ENCODE measurements at places on chromosomes 6 and 20.

- no peak for DNase-seq
Measured at GRCh38 chr20:51131811-51132210, 108.9 kb upstream of the KCNG1 start.

- no peak for DNase-seq
Measured at GRCh38 chr6:162271922-162272321, 455.6 kb downstream of the PRKN start.

DNA sequence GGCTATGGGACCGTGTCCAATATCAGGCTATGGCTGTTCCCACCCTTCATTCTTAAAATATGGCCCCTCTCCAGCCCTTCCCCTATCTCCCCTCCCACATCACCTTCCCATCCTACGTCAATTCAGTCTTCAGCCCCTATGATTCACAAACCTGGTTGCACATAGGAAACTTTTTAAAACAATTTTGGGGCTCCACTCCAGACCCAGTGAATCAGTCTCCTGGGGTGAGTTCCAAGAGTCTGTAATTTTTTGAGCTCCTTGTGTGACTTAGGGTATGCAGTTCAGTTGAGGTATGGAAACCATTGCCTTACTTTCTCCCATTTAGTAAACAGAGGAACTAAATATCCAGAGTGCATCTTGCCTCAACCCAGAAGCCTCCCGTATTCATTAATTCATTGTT, 5.5 kb downstream of the HNF4A start:
- no peak for DNase-seq

DNA sequence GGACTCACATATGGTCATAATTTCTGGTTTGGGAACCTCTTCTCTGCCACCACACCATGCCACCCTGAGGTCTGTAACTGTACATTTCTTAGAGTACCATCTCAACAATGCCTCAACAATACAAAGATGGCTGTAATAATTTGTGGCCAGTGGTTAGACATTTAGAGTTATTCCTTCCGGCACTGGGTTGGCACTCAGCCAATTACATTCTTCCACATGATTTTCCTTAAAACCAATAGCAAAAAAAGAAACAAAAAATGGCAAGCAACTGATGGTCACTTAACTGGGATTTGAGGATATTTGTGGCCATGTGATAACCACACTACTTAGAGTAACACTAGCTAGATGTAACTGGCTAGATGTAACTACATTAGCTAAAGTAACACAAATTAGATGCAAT, 79.9 kb downstream of the SEL1L2 start:
- DNase-seq: no peak

DNA sequence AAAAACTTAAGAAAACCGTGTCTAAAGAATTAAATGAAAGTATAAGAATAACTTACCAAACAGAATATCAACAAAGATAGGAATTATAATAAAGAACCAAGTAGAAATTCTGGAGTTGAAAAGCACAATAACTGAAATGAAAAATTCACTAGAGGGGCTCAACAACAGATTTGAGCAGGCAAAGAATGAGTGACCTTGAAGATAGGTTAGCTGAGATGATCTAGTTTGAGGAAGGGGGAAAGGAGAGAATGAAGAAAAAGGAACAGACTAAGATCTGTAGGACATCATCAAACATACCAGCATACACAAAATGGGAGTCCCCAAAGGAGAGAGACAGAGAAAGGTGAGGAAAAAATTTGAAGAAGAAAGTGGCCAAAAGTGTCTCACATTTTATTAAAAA, 37.7 kb upstream of the TULP1 start:
- DNase-seq: no peak

DNA sequence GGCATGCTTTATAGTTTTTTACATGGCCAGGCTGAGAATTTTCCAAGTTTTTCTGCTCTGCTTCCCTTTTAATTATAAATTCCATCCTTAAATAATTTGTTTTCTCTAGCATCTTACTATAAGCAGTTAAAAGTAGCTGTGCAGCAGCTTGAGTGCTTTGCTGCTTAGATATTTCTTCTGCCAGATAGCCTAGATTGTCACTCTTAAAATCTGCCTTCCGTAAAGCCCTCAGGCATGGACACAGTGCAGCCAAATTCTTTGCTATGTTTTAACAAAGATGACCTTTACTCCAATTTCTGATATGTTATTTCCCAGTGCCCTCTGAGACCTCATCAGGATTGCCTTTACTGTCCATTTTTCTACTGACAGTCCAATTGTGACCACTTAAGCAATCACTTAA, 92.6 kb upstream of the SGK1 start:
- no peak for DNase-seq

DNA sequence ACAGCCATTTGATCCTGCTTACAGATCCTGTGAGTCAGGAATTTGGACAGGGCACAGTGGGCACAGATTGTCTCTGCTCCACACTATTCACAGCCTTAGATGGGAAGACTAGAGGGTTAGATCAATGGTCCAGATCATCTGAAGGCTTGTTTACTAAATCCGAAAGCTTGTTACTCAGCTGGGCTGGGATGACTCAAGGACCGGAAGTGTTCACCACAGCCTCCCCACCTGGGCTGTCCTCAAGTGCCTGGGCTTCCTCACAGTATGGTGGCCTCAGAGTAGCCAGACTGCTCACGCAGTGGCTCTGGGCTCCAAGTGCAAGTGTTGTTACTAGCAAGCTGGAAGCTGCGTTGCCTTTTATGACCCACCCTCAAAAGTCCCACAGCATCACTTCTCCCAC, 75.4 kb upstream of the INSM1 start:
- no peak for DNase-seq

DNA sequence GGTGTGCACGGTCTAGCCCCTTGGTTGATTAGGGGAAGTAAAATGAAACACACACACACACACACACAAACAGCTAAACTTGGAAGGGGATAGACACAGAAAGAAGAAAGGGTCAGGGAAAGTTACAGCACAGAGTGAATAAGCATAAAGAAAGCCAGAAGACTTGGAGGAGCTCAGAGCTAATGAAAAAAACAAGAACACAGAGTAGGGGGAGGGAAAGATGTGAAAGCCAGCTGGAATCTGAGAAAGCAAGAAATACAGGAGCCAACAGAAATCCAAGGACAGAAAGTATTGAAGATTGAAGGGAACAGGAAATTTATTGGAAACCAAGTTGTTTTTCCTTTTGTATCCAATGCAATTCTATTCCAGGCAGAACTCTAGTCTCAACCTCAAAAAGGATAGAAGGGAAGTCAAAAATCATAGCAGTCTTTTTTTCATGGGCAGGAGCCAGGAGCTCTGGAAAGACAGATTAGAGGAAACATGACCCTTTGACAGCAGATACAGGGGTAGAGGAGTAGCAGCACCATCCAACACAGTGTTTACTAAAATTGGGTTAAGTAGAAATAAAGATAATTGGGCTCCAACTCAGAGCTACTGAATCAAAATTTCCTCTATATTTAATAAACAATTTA, 10.1 kb downstream of the HMGCLL1 start:
- DNase-seq: no peak

DNA sequence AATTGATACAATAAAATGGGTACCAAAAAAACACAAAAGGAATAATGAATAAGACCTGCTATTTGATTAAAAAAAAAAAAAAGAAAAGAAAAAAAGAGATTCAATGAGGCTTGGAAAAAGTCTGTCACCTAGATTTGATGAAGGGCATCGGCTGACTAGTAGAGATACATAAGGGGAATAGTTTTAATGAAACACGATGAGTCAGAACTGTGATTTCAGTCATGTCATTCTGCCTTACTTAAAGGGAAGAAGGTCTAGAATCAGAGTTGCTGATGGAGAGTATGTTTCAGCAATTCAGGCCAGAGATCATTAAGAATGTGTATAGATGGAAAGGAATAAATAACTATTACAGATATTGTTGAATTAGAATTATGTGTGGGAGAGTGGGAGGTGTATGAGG, 565.9 kb upstream of the RNF217 start:
- DNase-seq: no peak

DNA sequence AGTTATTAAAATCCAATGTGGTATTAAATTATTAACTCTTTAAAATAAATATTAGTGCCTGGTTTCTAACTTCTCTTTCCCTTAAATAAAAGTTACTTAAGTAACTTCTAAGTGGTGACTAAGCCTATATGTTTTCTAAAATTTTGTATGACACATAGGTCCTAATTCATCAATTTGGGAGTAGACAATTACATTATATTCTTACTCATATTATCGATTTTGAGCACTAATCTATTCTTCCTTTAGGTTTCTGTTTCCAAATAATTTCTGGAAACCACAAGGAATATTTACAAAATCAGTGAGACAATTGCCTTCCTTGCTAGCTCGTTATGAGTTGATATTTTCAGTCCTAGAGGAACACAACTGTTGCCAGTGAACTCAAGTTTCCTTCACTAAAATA, 28.3 kb upstream of the TXLNB start:
- DNase-seq: no peak

DNA sequence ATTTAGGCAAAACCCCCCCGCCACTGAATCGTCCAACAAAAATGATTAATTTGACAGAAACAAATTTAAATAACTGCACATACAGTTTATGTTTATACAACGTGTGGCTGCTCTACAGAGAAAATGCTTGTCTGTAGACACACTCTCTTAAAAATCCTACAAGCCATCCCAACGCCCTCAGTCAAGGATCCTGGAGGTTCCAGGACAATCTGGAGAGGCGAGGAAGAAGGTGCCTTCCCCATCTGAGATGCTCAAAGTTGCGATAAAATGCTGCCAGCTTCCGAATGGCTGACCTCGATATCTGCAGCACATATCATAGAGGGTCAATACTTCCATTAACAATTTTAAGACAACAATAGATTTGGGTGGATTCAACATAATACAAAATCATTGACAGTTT, 25.3 kb downstream of the ZNF217 start:
- no peak for DNase-seq

DNA sequence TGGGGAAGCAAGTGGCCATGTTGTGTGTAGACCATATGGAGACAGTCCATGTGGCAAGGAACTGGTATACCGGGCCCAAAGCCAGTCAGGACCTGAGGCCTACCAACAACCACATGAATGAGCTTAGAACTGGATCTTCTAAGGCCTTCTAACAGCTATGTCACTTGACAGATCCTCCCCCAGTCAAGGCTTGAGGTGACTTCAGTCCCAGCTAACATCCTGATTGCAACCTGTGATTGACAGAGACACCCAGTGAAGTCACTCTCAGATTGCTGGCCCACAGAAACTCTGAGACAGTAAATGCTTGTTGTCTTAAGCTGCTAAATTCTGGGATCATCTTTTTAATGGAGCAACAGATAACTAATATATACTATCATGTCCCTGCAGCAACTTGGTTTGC, 32.9 kb downstream of the AHI1 start:
- no peak for DNase-seq

- DNase-seq: no peak
Measured at GRCh38 chr20:49964964-49965780, 17.6 kb upstream of the SNAI1 start.

DNA sequence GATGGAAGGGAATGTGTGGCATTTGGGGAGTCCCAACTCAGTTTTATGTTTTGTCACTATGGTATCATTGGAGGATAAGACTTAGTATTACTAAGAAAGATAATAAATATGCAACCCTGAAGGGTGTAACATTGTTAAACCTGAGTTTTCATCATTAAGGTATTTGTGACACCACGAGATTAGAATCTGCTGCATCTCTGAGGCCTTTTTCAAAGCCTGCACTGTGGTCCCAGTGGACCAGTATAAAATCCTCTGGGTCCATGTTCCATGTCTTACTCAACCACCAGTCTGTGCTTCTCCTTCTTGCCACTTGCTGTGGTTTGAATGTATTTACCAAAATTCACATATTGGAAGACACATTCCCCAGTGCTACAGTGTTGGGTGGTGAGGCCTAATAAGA, 130.6 kb downstream of the TBX18 start:
- DNase-seq: no peak

DNA sequence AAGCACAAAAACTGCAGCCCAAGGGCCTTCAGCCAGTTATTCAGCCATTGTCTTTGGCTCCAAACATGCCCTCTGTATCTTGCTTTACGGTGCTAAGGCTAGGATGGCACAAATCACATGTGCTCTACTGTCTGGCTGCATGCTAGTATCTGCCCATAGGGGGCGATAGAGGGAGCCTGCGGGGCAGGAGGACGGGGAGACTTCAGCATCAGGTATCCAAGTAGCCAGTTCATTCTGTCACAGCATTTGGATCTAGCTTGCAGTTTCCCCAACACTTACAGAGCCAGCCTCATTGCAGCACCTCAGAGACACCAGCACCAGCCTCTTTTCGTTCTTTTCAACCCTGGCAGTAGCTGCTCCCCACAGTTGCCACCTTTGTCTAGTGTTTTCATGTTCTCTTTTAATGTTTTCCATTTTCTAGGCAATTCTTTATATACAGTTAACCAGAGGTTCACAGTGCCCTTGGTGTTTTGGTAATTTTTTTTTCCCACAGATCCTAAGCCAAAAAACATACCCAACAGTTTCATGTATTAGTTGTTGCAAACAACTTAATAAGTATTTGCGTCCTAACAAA, 705.9 kb downstream of the PTPRT start:
- no peak for DNase-seq

DNA sequence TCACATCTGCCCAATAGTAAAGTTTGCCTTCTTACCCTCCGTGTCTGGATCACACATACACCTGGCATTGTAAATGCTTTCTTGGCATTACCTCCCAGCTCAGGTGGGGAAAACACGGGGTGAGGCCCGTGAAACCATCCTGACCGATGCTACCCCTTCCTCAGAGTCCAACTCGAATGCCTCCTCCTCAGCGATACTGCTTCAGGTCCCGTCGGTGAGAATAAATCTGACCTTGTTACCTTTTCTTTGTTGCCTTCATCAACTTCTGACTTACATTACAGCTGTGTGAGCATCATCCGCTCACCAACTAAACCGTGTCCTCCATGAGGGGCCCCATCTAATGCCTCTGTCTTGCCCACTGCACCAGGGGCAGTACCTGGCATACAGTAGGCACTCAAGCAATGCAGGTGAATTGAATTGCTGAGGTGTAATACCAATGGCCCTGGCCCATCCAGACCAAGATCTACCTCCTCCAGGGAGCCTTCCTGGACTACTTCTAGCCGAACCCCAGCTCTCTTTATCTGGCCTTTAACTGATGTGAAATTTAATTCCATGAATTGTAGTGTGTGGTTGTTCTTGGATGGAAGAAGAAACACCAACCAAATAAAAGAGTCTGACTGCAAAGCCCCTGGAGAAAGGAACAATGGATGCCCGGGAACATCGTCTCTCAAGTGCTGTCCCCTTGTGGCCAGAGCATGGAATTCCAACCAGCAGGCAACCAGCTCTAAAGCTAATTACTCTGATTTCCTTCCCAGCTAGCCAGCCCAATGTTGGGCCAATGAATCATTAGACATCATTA, 141.5 kb downstream of the ANKRD60 start:
- DNase-seq: no peak

Measured in effector CD4-positive, alpha-beta T cell (primary cell).